ENCODE measurements at places on chromosomes 6 and 20.

- H3K4me1 ChIP-seq: peaks cover 5% of the 10 kb centered on the region
- no peak overlapping the region for H3K27ac ChIP-seq
- peaks cover 12% of the 10 kb centered on the region for H3K36me3 ChIP-seq
- H3K4me3 ChIP-seq: no peak overlapping the region
- DNase-seq: peak; percentile 15
- H3K27me3 ChIP-seq: no peaks in the 10 kb centered on the region
Observed at GRCh38 chr6:167907837-167908681, 81.3 kb downstream of the AFDN start.

DNA sequence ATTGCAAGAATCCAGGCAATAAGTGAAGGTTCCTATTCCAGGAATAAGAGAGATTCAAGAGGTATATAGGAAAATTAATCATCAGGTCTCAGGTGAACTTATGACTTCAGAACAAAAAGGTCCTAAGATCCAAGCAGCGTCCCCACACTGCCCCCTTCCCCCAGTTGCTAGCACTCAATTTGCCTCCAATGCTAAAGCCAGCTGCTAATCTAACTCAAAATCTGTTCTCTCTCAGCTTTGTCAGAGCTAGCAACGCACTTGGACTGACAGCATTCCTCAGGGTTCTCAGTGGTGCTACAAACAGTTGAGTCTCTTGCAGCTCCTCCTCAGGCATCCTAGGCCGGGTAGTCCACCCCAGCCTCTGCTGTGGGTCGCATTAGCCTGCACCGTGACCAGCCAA is 148.3 kb downstream of the RFX6 start:
- no peak for DNase-seq
- no peak overlapping the region for H3K27ac ChIP-seq
- no peaks in the 10 kb centered on the region for H3K27me3 ChIP-seq
- no peaks in the 10 kb centered on the region for H3K4me1 ChIP-seq
- no peaks in the 10 kb centered on the region for H3K36me3 ChIP-seq

DNA sequence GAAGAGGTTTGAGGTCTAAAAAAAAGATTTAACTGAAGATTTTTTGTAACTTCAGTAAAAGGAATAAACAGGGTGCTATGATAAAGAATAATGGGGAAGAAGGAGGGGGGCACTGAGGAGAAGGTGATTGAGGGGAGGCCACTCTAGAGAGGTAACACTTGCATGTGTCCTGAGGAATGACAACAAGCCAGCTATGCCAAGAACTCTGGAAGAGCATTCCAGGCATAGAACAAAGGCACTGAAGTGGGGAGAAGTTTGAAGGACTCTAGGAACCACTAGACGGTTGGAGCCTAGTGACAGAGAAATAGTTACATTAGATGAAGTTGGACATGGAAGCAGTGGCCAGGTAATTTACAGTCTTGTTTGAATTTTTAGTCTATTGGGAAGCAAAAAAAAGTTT is 10.8 kb upstream of the SF3B5 start:
- no peak for DNase-seq
- no peak overlapping the region for H3K27ac ChIP-seq
- H3K4me1 ChIP-seq: no peaks in the 10 kb centered on the region
- H3K4me3 ChIP-seq: no peak overlapping the region
- no peaks in the 10 kb centered on the region for H3K36me3 ChIP-seq
- H3K27me3 ChIP-seq: peaks cover 1% of the 10 kb centered on the region

DNA sequence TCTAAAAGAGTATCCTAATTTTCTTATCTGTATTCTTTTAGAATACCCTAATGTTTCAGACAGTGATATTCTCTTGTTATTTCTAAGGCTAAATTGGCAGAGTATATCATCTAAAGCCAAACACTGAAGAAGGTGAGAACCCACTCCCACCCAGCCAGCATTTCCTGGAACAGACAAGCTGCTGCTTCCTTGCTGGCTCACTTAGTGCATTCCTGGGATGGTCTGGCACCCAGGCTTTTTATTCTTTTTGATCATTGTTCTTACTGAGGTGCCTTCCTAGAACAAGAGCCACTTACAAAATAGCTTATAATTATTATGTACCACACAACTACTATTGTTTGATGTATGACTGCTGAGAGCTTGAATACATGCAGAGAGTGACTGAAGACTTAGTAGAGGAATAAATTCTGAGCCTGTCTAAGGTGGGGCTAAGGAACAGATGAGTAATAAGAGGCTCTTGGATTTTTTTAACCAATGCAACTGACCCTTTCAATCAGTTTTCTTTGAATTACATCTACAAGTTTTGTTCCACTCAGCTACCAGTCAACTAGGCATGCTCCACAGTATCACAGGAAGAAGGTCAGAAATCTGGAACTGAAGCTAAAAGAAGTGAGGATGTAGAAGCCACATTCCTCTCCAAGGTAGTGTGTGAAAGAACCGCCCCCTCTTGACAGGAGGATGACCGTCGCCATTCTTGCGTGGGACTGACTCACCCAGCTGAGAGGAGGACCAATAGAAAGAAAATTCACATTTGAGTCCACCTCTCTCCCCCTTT is 30.1 kb downstream of the PRPH2 start:
- H3K4me3 ChIP-seq: no peak overlapping the region
- peaks cover 14% of the 10 kb centered on the region for H3K4me1 ChIP-seq
- H3K27ac ChIP-seq: peak overlapping the region; percentile 34
- no peaks in the 10 kb centered on the region for H3K27me3 ChIP-seq
